ENCODE measurements at places on chromosomes 6 and 20.
A peak's percentile ranks its signal among the peaks of the same experiment; 100 is the strongest.

GRCh38 chr6:69623357-69623756, 173.5 kb downstream of the LMBRD1 start:
- DNase-seq: no peak

GRCh38 chr6:105804424-105804823, 281.7 kb upstream of the PRDM1 start:
- DNase-seq: no peak

- DNase-seq: no peak
Observed at GRCh38 chr6:167575158-167575696, 250.3 kb downstream of the TTLL2 start.

- no peak for DNase-seq
Observed at GRCh38 chr6:3712827-3713665, 38.5 kb downstream of the PXDC1 start.

- DNase-seq: no peak
Observed at GRCh38 chr6:99614430-99615186, 8.0 kb downstream of the PRDM13 start.

DNA sequence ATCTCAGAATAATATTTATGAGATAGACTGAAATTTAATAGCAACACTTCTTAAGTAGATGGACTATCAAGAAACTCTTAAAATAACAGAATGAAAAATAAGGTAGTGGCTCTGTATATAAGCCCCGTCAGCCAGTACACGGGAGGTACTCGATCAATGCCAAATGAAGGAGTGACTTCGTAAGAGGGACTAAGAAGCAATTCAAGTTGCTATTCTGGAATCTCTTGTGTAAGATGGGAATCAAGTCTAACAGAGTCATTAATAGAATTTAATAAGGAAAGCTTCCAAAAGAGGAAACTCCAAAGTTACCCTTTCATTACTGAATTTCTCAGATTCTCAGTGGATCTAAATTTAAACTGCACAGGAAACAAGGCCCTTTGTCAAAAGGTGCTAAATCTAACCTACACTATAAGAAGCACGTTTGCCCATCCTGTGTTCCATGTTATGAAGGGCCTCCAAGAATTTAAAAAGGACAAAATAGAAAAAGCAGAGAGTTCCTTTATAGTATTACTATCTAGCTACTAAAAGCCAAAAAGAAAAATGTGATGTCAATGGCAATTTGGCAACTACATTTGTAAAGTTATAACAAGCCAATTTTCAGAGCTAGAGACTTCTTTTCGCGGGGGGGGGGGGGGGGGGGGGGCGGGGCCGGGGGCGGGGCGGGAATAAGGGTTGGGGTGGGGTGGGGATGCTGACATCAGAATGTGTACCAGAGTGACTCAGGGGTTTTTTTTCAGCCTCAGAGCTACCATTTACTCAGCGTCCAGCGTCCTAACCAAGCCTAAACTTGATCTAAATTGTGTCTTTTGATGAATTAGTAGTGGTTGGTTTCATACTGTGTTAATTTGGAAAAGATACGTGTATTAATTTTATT, 200.6 kb downstream of the GMPR start:
- DNase-seq: peak; percentile 38

GRCh38 chr20:4567170-4567569, 154.5 kb upstream of the PRND start:
- DNase-seq: no peak

DNA sequence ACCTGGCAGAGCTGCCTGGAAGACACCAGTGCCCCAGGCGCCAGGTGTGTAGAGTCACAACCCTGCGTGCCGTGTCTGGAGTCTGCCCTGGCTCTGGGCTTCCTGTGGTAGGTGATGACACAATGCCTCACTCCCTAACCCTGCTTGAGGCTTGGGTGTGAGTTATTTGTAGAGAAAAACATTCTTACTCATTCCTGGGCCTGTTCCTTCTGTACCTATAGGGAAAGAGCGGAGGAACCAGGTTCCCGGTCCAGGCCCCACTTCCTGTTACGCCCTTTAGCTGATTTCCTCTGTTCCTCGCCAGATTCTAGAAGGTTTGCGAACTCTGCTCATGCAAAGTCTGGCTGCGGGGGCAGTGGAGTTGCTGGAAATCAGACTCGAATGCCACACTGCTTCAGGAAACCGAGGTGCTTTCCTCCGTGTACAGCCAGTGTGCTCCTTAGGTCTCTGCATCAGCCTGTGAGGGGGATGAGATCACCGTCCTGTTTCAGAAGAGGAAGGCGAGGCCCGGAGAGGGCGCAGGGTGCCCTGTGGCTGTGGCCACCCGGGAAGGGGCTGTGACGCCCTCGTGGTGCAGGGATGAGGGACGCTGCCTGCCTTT, 67.1 kb upstream of the DUSP22 start:
- DNase-seq: peak; percentile 72

- DNase-seq: no peak
Observed at GRCh38 chr6:71157345-71157744, 131.3 kb upstream of the OGFRL1 start.

GRCh38 chr6:134309983-134310605, 7.8 kb downstream of the SGK1 start:
- DNase-seq: no peak

DNA sequence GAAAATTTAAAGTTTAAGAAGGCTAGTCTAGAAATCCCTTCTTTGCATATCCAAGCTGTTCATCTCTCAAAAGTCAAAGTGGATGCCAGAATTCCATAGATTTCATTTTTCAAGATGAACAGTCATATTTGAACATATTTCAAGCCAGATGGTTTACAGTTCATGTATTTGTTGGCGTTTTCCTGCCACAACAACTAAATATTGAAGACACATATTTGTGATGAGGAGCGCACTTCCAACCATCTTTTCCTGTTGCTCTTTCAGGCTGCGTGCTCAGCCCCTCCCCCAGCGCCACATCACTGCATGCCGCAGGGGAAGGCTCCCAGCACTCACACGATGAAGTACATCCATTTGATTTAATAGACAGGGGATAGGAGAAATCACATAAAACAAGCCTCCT, 5.9 kb upstream of the NOX3 start:
- DNase-seq: no peak

DNA sequence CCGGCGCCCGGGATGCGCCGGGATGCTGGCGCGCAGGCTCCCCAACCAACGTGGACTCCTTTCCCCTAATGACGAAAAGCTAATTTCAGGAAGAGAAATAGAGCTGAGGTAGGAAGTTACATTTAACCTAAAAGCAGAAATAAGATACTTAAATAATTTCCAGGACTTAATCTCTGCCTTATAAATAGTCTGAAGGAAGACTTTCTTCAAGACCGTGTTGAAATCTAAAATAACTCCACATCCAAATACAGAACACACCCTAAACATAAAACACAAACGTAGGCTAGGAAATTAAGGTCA, 1.3 kb downstream of the ASF1A start:
- DNase-seq: no peak

DNA sequence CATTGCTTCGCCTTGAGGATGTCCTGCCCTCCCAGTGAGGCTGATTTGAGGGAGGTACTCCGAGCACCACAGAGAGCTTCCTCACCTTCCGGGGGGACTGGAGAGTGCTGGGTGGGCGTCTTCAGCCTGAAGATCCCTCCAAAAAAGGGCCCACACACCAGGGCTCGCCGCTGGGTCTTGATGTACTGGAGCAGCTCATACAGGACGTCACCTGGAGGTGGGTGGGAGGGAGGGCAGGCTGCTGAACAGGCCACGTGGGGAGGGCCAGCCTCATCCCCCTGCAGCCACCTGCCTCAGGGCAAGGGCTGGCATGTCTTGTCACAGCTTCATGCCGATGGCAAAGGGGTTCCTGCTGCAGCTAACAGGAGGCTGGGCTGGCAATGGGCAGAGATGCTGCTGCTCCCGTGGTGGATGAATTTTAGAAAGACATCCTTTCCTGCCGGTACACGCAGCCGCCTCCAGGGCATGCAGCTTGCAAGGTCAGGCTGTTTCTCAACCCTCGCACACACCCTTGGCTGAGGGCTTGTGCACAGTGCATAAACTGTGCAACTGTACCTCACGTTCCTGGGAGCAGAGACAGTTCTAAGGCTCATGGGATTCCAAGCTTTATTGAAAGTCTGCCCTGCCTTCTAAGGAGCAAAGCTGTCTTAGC, 14.0 kb downstream of the ETV7 start:
- DNase-seq: no peak

DNA sequence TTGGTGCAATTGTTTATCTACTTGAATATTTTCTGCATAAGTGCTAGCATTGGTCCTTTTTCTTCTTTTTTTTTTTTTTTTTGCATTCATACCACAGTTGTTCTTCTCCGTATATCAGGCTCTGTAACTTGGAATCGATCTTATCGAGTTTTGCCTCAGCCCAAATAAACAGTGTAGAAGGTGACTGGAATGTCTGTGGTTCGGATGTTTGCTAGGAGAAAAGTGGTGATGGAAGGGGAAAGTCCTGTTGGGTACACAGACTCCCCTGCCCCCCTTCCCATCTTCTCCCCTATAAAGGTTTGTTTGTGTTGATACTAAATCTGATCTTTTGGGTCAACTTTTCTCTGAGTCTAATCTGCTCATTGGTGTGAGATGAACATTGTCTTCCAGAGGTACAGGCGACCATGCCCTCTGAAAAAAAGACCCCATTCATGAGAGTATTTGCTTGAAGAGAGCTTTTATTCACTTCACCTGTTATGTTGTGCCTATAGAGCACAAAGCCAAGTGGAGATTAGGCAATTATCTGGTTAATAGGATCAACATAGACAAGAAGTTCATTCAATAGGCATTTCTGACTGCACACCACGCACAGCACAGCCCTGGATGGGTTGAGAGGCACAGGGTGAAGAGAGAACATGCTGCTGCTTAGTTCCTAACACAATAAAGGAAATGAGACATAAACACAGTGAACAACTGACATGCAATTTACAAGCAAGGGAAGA, 620.0 kb downstream of the PKHD1 start:
- DNase-seq: no peak

- peak; percentile 54 for DNase-seq
Observed at GRCh38 chr20:62929051-62929538, 2.8 kb upstream of the DIDO1 start.

- DNase-seq: no peak
Observed at GRCh38 chr6:12483712-12484111, 193.6 kb downstream of the EDN1 start.

DNA sequence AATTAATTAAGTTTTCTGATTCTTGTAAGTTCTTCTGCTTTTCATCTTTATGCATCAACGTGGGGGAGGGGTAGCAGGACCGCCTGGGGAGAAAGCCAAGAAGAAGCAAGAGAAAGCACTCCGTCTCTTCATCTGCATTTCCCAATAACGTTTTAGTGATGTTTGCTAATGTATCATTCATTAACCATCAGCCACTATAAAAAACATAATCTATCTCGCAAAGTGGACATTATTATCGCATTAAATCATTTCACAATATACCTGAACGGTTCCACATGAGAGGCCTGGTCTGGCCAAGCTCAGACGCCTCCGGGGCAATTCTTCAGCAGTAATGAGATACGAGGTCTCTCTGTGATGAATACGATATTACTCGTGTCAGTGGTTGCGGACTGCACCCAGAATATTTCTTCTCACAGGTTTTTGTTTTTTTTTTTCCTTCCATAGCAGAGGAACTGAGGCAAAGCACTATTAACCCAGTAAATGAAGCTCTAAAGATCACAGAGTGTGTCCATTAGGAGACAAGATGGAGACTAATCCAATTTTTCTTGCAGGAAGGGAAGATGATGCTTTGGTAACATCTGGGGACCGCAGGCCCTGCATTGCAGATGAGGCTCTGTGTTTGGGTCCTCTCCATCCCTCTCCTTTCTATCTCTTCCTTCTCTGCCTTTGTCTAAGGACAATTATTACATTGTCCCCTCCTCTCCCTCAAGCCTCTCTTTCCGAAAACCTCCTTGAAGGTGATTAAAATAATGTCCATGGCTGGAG, 156.1 kb downstream of the SLC35B3 start:
- DNase-seq: no peak

GRCh38 chr6:90415178-90415577, 118.5 kb upstream of the BACH2 start:
- no peak for DNase-seq

- DNase-seq: no peak
Observed at GRCh38 chr20:59406446-59406845, 106.0 kb downstream of the EDN3 start.

DNA sequence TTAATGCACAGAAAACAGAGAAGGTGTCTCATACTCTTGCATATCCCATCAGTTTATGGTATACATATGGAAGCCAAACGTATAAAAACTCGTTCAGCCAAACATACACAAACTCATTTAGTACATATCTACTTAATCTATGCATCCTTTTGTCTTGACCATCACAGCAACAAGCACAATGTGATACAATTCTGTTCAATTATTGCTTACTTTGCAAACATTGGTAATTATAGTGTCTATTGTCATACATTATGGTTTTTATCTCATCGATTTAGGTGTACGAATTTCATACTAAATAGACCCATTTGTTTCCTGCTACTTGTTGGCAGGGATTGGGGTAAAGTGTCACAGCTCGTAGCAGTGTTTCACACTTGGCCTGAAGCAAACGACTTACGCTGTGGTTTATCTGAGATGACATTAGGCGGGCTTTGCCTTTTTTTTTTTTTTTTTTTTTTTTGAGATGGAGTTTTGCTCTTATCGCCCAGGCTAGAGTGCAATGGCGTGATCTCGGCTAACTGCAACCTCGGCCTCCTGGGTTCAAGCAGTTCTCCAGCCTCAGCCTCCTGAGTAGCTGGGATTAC, 425.9 kb upstream of the JARID2 start:
- no peak for DNase-seq

DNA sequence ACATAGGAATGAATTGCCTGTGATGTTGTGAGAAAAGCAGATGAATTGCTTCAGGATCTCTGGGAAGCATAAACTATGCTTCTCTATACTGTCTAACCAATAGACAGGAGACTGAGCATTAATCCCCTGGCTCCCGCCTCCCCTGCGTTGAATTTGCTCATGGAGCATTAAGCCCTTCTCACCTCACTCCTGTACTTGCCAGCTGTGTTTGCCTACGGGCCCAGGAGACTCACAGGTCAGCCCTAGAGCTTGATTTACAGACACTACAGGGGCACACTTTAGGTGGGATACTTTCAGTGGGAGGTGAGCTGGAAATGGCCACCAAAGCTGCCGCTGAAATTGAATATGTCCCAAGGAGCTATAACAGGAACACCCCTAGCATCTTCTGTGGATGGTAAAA, 418.7 kb downstream of the CBLN4 start:
- no peak for DNase-seq

- DNase-seq: peak; percentile 5
Observed at GRCh38 chr6:110537208-110538123, 61.1 kb upstream of the SLC22A16 start.

DNA sequence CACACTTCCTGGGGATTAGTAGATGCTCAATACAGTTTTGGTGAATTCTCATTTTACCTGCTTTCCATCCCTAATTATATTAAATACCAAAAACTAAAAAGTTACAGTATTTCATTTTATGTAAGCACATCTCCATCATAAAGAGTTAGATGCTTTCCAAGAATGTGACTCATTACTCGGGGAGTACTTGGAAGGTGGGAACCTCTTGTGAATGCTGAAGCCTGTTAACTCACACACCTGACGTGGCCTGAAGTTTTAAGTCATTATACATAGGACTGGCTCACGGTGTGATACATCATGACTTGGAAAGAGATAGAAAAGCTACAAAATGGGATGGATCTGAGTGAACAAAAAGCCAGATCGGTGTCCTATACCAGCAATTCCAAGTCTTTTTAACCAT, 2.2 kb upstream of the OSER1 start:
- no peak for DNase-seq

- DNase-seq: no peak
Observed at GRCh38 chr6:113529196-113529595, 327.9 kb upstream of the MARCKS start.

- no peak for DNase-seq
Observed at GRCh38 chr6:10000551-10000950, 414.3 kb downstream of the TFAP2A start.

Measured in activated CD4-positive, alpha-beta T cell treated with anti-CD3 and anti-CD28 coated beads for 4 hours (primary cell).